Left kidney (tissue), 8 donors: ENCODE measurements at places on chromosomes 1 and 21. TPM values are rescaled to one million over a fixed set of nuclear protein-coding genes. Genes with fewer than 3 reads are reported as not detected.

- DNase-seq, result no peak
Measured at GRCh38 chr1:212438831-212439237, 6.1 kb downstream of the NENF start.

- no peak for DNase-seq
Measured at GRCh38 chr1:93707956-93708355, 26.3 kb upstream of the BCAR3 start.

Gene PLPP3
- polyA plus RNA-seq, result 91.7 TPM

DNA sequence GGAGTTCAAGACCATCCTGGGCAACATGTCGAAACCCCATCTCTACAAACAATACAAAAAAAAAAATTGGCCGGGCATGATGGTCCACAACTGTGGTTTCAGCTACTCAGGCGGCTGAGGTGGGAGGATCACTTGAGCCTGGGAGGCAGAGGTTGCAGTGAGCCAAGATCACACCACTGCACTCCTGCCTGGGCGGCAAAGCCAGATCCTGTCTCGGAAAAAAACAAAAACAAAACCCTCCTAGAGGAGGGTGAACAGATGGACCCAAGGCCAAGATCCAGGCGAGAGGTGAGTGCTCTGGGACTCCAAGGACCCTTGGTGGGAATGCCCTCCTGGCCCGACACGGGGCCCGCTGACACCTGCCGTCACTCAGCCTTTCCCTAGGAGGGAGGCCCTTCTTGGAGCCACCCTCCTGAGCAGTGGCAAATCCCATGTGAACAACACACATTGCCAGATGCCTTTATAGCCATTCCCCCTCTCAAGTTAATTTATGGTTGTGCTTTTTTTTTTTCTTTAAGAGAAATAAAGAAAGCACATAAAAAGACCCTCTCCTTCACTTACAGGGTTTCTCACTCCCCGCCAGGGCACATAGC lies 380 bp downstream of the TFF2 start:
- DNase-seq, result no peak

Gene SH3BP5L
- polyA plus RNA-seq, result 25.0 TPM

DNA sequence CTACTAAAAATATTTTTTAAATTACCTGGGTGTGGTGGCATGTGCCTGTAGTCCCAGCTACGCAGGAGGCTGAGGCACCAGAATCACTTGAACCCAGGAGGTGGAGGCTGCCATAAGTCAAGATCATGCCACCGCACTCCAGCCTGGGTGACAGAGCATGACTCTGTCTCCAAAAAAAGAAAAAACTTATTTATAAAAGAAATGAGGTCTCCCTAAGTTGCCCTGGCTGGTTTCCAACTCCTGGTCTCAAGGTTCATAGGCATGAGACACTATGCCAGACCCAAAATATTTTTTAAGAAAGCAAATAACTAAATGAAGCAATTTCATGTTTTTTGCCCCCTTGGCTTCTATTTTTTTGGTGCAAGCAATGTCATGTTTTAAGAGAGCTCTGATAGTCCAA lies 32.9 kb downstream of the EIF4G3 start:
- DNase-seq, result no peak

Gene DYNLT5
- 3.2 TPM for polyA plus RNA-seq

- DNase-seq, result no peak
Measured at GRCh38 chr1:236502972-236503639, 20.7 kb upstream of the LGALS8 start.

- DNase-seq, result no peak
Measured at GRCh38 chr1:20187103-20187812, 940 bp upstream of the PLA2G2C start.
